ENCODE measurements at places on chromosomes 2 and 18. TPM values are rescaled to one million over a fixed set of nuclear protein-coding genes. Genes with fewer than 3 reads are reported as not detected.

DNA sequence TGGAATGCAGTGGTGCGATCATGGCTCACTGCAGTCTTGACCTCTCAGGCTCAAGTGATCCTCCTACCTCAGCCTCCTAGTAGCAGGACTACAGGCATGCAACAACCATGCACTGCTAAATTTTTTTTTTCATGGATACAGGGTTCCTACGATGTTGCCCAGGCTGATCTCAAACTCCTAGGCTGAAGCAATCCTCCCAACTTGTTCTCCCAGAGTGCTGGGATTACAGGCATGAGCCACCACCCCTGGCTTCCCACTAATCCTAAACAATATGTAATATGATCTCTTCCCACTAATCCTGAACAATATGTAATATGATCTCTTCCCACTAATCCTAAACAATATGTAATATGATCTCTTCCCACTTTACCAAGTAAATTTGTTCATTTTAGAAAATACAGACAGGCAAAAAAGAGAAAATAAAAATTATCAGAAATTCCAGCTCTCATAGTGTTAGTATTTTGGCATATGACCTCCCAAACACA is 33.7 kb upstream of the C18orf32 start:
- DNase-seq, result no peak

IL36G gene
- not detected for total RNA-seq

DNA sequence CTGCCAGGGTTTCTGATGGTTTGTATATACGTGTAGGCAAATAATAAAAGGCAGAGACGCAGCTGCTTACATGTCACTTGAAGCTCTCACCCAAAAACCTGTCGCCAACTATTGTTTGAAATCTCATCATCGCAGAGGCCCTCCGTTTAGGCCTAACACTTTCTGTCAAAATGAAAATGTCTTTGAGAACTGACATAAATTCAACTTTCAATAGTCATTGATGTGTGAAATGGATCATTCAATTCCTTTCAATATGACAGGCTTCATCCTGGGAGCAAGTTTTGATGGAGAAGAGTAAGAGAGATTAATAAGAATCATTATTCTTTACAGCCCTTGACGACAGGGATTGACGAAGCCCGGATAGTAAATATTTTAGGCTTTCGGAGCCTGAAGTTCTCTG is 2.7 kb downstream of the ACTG2 start:
- DNase-seq, result no peak

- DNase-seq, result no peak
Measured at GRCh38 chr2:84717302-84717701, 163.6 kb downstream of the TRABD2A start.
